GM10248 (cell line): ENCODE measurements at places on chromosomes 13 and 19.

- DNase-seq, result no peak
These were observed 444.3 kb downstream of the GPC6 start for GRCh38 chr13:93670866-93671265.

DNA sequence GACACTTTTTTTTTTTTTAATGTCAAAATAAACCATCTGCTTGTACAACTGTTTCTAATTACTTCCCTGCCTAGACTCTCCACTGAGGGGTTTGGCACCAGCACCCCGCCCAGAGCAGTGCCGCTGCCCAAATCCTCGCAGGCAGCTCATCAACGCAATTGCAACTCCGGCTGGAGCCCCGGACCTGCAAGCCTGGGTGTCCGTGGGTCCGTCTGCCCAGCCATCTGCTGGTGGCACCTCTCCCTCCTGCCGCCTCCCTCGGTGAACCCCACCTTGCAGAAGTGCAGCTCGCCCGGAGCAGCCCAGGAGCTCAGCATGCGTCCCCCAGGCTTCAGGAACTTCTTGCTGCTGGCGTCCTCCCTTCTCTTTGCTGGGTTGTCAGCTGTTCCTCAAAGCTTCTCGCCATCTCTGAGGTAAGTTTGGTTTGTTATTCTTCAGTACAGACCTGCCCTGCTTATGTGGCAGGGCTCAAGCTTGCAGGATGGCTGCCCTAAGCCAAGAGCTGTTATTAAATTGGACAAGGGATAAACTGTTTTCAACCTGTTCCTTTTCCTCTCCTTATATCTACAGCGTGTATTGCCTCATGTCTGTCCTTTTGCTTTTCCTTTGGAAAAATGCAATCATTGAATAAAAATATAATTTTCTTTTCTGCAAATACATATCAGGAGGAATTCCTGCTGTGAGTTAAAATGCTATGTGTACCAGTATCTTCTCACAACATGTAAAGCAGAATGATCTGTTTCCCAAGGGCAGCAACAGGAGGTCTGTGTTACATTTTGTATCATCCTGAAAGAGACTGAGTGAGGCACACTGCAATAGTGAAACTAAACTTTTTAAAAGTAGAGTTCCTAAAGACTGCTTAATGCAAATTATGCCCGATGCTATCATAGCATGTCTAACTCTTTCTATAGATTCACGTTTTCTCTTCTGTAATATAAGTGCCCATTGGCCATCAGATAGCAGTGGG is at the start of gene ITGBL1:
ITGBL1 (plus strand) TSS at position 157 of the 967 bp plus-strand sequence; CDS start at position 316, 159 bp downstream.
- peak; percentile 23 for DNase-seq

DNA sequence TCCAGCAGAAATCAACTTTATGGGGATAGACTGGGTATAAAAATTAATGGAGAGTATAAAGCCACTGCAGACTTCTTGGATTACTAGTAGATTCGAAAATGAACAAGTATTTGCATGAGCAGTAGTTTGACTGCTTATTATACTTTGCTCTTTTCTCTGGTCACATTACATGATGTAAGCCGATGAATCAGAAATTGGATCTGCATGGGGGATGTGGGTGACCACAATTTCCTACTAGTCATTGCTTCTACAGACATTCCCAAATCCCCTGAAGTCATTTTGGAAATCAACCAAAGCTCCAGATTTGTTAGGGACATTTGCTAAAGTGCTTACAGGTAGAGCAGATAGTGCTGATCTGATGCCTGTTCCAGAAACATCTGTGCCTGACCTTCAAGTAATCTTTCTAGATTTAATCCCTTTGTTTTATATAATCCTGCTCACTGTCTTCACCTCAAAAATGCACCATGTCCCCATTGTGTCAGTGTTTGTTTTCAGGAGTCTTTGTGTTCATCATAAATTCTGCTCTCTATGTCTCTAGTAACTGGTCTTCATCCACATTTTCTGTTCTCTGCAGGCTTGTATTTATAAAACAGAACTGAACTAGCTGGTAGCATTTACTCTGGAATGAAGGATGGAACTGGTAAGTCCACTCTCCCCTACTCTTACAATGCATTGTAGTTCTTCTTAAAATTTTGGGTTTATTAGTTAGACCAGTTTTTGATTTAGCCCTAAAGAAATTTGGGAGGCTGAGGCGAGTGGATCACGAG is 201.5 kb upstream of the CSNK1A1L start:
- DNase-seq, result no peak

DNA sequence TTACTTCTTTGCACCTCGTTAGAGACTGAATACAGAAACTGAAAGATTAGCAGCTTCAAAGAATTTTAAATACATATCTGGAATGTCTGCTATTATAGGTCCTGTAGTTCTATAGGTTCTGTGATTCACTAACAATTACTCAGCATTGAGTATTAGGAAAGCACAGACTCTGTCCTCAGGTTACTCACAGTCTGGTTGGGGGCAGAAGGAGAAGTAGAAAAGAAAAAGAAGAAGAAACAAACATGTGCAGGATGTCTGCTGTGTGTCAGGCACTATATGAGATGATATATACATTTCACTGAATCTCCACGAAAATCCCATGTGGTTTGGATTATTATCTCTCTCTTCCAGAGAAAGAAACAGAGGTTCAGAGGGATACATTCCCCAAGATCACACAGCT is 40.1 kb downstream of the SERTM1 start:
- DNase-seq, result no peak

- DNase-seq, result no peak
These were observed at the start of gene ZNF587B for GRCh38 chr19:57830071-57830602. Gene ZNF587B, plus strand, starts transcription at chr19:57830299. Its CDS starts 230 bp downstream, at chr19:57830529.

GRCh38 chr13:94335761-94336526 is 143.5 kb downstream of the DCT start:
- no peak for DNase-seq

GRCh38 chr13:74891610-74892009 is 590.4 kb downstream of the TBC1D4 start:
- no peak for DNase-seq

- no peak for DNase-seq
These were observed 88.9 kb downstream of the WDFY2 start for GRCh38 chr13:51673165-51673564.

GRCh38 chr13:51152701-51153100 is 41.6 kb upstream of the C13orf42 start:
- DNase-seq, result no peak

DNA sequence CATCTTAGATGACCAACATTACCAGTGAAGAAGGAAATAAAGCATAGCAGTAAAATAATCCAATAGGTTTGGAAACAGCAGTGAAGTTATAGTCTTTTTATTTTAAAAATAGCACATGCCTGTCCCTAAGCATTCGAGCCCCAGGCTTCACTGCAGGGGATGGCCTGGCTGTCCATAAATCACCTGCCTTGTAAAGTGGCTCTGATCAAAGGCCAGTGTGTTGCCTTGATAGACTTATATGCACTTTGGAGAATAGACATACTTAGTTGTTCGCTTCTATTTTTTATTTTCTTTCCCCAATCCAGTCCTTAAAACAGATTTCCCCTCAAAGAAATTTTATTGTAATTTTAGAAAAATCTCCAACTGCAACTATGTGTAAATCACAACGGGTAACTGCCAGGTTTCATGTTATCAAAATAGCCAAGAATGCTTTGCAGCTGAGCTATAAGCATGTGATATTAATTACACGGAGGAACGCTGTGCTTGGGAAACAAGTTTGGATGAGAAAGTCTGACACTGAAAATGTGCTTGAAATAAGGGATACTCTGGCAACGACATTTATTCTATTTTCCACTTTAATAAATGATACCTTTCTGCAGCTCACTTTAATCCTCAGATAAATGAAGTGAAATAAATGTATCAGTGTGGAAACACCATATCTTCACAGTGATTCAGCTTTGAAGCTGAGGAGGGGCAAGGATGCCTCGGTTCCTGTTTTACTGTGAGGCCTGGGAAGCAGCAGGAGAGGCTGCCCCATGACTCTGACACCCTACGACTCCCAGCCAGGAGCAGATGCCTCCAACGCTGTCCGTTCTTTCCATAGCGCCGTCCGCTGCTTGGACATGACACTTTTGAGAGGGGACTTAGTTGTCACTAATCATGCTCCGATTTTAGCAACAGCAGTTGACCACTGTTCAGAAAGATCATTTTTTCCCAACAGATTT is 5.5 kb upstream of the METTL21C start:
- no peak for DNase-seq

DNA sequence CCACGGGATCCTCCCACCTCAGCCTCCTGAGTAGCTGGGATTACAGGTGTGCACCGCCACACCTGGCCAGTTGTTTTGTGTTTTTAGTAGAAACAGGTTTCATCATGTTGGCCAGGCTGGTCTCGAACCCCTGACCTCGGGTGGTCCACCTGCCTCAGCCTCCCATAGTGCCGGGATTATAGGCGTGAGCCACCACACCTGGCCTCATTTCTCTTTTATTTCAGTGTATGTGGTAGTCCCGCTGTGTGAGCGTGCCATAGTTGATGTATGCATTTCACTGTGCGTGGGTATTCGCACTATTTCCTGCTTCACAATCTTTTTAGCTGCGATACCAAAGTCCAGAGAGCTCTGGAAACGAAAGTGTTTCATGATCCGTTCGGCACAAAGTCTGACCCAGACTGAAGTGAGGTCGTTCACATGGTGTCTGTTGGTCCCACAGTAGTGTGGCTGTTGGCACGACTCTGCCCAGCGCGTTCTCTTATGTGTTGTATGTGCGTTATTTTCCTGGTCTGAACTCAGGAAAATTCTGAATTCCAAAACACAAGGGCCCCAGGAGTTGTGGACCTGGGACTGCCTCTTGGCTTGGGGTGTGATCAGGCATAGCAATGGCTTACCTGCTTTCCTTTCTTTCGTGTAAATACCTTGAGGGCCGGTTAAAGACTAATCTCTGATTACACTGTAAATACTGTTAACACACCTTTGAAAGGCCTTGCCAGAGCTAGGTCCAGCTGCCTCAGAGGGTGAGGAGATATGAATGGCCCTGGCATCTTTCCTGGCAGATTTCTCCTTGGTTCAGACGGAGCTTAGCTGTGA is 8.6 kb downstream of the EPN1 start:
- no peak for DNase-seq

GRCh38 chr13:21683034-21683733 is 12.3 kb downstream of the FGF9 start:
- no peak for DNase-seq

- peak; percentile 84 for DNase-seq
These were observed 24.8 kb downstream of the ZNF473 start for GRCh38 chr19:50050406-50051227.

DNA sequence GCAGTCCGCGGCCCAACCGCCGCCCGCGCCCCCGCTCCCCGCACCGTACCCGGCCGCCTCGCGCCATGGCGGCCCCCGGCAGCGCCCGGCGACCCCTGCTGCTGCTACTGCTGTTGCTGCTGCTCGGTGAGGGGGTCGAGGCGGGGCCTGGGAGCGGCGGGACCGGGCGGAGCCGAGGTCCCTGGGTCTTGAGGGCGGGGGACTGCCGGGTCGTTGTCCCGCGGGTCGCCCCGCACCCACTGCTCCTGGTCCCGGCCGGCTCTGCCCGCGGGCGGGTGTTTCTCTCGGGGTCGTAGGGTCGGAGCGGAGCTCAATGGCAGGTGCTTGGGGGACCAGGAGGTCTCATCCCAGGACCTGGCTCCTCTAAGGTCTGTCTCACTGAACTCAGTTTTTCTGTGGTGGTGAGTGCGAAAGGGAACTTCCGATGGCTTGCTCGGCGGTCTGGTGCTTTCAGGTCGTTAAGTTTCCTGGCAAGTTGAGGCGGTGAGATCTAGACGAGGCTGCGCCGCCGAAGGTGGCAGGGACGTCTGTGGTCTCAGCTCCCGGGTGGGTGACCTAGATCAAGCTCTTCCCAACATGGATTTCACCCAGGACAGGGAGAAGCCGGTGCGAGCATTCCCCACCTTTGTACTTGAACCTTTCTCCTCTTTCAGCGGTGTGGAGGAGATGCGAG is 467 bp downstream of the LAMP1 start:
- DNase-seq, result peak; percentile 53

GRCh38 chr19:17687857-17688784 is at the start of gene UNC13A:
Gene UNC13A, minus strand, starts transcription at chr19:17688354. Its CDS starts 155 bp downstream, at chr19:17688199.
- DNase-seq, result peak; percentile 72

GRCh38 chr13:99953138-99953755 is 18.3 kb downstream of the ZIC5 start:
- no peak for DNase-seq

GRCh38 chr13:20964904-20965303 is 62.4 kb upstream of the XPO4 start:
- DNase-seq, result no peak

DNA sequence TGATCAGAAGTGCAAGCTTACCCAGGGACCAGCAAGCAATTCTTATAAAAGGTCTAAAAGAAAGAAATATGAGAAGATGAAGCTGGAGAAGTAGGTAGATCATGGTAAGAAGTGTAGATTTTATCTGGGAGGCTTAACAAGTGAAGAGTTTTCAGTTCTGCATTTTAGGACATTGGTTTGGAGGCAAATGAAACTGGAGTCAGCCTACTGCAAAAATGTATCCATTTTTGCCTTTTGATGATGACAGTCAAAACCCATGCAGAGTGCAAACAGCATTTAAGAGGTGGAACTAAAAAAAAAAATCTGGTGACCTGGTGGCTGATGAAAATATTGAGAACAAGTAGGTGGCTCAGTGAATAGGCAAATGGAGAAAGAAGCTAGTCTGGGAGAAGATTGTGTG is 216.9 kb downstream of the DNAJC15 start:
- peak; percentile 55 for DNase-seq

GRCh38 chr13:30169442-30169841 is 137.9 kb downstream of the KATNAL1 start:
- DNase-seq, result no peak

- no peak for DNase-seq
These were observed 10.8 kb downstream of the FBXO17 start for GRCh38 chr19:38964738-38965137.

GRCh38 chr19:45078390-45079062 is 534 bp upstream of the GEMIN7 start:
- no peak for DNase-seq

GRCh38 chr19:6724631-6725492 is 4.4 kb upstream of the C3 start:
- DNase-seq, result no peak

DNA sequence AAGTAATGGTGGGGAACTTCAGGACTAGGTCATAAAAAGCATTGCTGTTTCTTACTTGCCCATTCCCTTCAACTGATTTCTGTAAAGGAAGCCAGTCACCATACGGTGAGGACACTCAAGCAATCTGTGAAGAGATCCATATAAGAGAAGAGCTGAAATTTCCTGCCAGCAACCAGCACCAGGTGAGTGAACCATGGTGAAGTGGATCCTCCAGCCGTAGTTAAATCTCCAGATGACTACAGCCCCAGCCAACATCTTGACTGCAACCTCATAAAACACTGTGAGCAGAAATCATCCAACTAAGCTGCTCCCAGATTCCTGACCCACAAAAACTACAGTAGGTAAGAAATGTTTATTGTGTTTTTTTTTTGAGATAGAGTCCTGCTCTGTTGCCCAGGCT is 3.8 kb upstream of the SLC6A16 start:
- DNase-seq, result no peak

GRCh38 chr19:31144075-31144870 is 205.0 kb downstream of the TSHZ3 start:
- no peak for DNase-seq

DNA sequence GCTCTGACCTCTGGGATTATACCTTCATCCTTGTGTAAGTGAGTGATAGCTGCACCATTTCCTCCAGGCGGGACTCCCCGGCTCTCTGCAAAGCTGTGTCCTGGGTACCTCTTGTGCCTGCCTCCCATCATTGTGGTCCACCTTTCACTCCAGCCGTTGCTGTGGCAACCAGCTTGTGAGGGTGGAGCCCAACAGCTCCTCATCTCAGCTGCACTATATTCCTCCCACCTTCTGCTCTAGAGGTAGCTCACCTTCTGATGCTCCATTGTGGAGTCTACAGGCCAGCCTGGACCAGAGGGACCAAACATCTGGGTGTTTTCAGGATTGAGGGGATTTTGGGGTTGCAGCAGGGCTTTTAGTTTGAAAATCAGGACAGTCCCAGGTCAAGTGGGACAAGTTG is 708.2 kb downstream of the UQCRFS1 start:
- DNase-seq, result no peak

- DNase-seq, result no peak
These were observed 71.4 kb upstream of the CLDN10 start for GRCh38 chr13:95480791-95481780.
